ENCODE measurements at places on chromosomes 6 and 20.

DNA sequence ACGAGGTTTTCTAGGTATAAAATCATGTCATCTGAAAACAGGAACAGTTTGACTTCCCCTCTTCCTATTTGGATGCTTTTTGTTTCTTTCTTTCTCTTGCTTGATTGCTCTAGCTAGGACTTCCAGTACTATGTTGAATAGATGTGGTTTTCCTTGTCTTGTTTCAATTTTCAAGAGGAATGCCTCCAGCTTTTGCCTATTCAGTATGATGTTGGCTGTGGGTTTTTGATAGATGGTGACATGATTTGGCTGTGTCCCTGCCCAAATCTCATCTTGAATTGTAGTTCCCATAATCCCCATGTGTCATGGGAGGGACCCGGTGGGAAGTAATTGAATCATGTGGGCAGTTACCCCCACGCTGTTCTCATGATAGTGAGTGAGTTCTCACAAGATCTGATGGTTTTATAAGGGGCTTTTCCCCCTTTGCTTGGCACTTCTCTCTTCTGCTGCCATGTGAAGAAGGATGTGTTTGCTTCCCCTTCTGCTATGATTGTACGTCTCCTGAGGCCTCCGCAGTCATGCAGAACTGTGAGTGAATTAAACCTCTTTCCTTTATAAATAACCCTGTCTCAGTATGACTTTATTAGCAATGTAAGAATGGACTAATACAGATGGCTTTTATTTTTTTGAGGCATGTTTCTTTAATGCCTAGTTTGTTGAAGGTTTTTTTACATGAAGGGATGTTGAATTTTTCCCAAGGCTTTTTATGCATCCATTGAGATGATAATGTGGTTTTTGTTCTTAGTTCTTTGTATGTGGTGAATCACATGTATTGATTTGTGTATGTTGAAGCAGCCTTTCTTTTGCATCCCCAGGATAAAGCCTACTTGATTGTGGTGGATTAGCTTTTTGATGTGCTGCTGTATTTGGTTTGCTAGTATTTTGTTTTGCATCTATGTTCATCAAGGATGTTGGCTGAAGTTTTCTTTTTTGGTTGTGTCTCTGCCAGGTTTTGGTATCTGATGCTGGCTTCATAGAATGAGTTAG is 239.1 kb downstream of the THBS2 start:
- no peak for DNase-seq

DNA sequence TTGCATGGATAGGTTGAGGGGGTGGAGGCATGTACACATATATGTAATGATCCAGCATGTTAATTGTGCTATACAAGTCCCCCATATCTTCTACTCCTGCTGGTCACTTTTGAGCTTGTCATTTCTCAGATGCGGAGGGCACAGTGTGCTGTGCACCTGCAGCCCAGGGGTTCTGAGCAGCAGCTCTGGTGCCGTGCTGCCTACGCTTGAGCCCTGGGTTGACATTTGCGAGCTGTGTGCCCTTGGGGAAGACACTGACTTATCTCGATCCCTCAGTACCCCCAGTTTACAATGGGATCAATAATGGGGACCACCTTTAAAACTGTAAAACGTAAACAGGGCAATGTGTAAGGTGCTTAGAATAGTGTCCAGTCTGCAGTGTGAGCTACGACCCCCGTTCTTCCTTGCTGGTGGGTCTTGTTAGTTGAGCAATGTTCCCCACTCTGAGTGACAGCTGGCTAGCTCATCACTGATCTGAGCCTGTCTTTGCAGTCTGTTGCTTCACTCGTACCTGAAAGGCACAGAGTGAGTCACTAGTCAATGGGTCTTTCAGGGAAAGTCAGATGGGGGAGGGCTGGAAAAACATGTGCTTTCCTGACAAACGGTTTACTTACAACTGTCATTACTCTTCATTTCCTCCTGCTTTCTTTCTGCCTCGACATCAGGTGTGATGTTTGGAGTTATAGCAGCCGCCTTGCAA is 91.7 kb downstream of the SLC2A10 start:
- no peak for DNase-seq

DNA sequence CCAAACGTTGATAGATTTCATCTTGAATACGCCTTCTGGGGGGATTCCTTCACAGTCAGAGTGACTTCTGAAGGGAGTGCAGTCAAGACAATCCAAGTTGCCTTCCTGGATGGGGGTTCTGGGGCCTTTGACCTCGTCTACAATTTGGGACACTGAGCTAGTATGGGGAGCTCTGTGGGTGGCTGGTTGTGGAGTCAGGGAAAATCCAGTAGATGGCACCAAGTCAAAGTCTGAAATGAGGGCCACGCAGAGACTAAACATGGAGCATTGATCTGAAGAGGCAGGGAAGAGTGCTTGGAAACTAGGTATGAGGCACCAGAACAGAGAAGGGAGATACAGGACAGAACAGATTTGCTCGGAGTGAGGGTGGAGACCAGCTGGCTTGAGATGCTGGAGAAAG is 43.6 kb upstream of the CCN6 start:
- DNase-seq = no peak

- no peak for DNase-seq
Observed at GRCh38 chr6:2807342-2808090, 34.1 kb downstream of the SERPINB1 start.

- DNase-seq = no peak
Observed at GRCh38 chr20:41782255-41782654, 164.1 kb upstream of the CHD6 start.

DNA sequence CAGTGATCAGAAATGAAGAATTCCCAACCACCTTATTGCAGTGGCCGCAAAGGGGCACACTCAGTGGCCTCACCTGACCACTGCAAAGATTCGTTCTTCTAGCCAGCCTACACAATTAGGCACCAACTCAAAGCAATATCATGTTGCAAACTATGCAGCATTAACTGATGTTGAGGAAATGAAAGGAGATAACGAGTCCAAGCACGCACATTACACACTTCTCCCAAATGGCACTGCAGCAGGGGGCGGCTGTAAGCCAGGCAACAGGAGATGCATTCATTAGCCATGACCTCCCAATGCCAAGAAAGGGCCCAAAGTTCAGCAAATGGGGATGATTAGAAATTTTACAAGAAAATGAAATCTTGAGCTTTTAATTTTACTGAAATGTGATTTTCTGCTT is 39.3 kb downstream of the ATXN1 start:
- no peak for DNase-seq

- no peak for DNase-seq
Observed at GRCh38 chr6:113651920-113652319, 205.2 kb upstream of the MARCKS start.

- no peak for DNase-seq
Observed at GRCh38 chr6:20681243-20681684, 147.0 kb downstream of the CDKAL1 start.

- no peak for DNase-seq
Observed at GRCh38 chr20:37342231-37343177, 3.4 kb upstream of the SRC start.

GRCh38 chr6:41334482-41335040 is 847 bp upstream of the NCR2 start:
- no peak for DNase-seq

DNA sequence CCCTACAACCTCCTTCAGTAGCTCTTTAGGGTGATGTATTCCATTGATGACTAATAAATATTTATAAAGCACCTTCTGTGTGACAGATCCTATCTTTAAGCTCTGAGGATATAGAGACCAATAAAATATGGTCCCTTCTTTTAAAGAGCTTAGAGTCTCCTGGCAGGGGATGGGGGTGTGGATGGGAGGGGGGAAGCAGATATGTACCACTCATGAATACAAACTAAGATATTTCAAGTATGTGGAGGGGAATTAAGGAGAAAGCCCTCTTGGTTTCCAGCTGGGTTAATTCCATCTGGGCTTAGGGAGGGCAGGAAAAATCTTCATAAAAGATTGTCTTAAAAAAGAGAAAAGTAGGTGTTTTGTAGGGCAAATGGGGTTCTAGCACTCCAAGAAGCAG is 21.6 kb upstream of the FBXO9 start:
- DNase-seq = no peak

- no peak for DNase-seq
Observed at GRCh38 chr20:41221614-41222218, 84.4 kb downstream of the PLCG1 start.

DNA sequence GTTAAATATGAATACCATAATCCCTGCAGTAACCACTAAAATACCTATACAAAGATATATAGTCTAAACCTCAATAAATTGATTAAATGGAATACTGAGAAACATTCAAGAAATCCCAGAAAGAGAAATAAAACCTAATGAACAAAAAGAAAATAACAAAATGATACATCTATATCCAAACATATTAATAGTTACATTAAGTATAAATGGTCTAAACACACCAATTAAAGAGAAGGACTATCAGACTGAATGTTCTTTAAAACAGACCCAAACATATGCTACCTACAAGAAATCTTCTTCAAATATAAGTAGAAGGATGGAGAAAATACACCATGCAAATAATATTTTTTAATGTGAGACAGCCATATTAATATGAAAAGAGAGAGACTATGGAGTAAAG is 22.0 kb downstream of the NINL start:
- no peak for DNase-seq

DNA sequence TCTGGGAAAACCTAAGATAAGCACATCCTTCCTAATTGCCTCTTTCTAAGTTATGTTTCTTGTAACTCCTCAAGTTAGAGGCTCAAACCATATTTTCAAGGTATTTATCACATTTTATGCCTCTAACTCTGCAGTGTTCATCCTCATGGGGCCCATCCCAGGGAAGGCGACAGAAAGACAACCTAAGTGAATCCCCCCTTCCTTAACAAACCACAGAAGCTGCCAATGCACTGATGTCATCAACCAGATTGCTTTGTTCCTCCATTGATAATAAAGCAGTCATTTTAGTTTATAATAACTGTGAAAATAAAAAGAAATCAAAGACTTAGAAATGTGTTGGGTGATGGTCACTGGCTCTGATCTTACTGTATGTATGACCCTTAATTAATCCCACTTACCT is 119.5 kb upstream of the TCF21 start:
- DNase-seq = no peak

DNA sequence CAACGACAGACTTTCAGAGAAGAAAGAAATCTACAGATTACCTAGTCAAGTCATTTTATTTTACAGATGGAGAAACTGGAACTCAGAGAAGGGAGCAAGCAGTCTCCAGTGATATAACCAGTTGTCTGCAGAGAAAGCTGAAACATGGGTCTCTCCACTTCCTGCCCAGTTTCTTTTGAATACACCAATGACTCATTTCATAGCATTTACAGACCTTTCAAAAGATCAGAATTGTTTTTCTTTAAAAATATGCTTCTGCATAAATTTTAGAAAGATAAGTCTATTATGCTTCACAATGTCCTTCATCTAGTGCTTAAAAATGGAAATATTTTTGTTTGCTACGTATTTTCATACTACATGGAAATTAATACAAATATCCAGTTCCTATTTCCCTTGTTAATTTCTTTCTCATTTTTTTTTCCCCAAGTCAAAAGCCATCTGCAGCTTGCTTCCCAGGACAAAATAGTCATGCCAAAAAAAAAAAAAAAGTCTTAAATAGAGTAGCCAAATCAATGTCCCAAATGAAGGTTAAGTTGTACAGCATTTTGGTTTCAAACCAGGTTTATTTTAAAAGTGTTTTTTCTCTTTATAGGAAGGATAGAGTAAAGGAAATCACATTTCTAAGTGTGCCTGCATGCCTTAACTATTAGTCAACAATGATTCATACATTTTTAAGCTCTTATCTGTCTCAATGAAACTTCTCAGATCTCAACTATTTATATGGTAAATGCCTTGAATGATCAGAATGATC is 36.9 kb downstream of the ARHGAP18 start:
- DNase-seq = no peak

DNA sequence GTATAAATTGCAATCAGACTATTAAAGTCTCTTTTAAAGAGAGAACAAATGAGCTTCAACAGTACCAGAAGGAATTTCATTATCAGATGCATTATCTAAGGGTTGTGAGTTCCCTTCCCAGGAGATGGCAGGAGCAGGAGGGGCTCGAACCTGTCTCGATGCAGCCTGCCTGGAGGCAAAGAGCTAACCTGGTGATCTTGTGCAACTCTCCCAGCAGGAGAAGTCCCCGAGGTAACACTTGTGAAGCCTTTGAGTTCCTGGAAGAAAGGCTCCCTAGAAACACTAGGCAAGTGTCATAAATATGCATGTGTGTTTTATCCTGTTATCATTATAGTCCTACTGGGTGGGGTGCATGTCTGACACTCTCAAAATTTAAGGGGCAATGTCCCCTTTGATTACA is 232.2 kb upstream of the ARID1B start:
- no peak for DNase-seq

DNA sequence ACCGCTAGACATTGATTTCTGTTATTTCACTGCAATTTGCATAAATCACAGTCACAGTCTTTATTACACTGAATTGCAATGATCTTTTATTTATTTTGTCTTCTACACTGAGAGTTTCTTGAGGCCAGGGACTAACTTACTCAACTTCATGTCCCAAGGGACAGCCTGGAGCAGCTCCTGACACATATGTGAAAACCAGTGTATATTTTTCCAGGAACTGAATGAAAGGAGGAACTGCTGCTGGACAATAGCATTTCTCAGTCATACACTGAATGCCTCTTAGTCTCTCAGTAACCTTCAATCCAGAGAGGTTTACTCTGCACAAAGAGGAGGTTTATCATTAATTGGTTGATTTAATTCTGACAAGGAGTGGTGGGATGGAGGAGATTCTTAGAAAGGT is 5.9 kb downstream of the F13A1 start:
- DNase-seq = no peak

- DNase-seq = no peak
Observed at GRCh38 chr6:136703331-136703865, 88.9 kb downstream of the MAP3K5 start.

DNA sequence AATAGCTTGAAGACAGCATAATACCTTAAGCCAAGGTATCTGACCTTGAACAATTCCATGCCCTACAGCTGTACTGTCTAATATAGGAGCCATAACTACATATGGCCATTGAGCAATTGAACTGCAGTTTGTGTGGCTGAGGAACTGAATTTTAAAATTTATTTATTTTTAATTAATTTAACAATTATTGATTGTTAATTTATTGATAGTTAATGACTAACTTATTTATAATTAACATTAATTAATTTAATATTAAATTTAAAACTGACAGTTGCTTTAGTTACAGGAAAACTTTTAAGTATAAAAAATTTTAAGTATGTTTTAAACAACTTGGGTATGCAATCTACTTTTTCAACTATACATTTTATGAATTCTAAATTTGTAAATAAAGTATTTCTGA is 12.3 kb upstream of the MYB start:
- no peak for DNase-seq

- no peak for DNase-seq
Observed at GRCh38 chr20:52010541-52010940, 181.0 kb downstream of the ZFP64 start.

DNA sequence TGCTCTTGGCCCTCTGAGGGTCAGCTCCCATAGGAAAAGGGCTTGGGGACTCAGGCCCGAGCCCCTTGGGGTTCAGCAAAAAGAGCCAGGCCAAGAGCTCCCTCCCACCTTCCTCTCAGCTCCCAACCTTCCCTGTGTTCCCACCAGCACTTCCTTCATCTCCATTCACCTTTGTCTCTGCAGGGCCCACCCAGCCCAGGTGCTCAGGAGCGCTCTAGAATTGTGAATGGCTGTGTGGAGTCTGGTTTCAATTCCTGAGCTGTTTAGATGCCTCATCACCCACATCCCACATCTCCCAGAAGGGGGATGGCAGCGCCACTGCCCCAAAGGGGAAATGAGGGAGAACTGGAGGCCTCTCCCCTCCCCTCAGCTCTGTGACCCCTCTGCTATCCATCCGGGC is 7.7 kb downstream of the GRM4 start:
- no peak for DNase-seq

- no peak for DNase-seq
Observed at GRCh38 chr6:161031721-161032495, 40.3 kb downstream of the MAP3K4 start.
